Activated naive CD4-positive, alpha-beta T cell treated with anti-CD3 and anti-CD28 coated beads for 36 hours (primary cell): ENCODE measurements at places on chromosomes 4 and X.

DNA sequence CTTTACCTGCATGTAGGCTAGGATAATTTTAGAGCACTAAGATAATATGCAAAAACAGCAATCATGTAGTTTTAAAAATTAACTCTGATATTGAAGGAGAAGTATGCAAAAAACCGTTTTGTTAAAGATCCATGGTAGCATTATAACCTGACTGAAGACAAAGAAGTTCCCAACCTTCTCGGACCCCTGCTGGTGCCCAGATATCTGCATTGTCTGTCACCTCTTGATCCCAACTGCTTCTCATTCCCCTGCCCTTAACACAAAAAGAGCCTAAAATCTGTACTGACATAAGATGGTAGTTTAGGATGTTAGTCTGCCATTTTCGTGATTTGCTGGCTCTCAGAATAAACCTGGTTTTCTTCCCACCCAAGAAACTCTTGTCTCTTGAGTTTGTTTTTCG is 61.5 kb upstream of the UCP1 start:
- no peak overlapping the region for H3K4me3 ChIP-seq
- H3K27ac ChIP-seq = no peak overlapping the region
- no peak for DNase-seq
- no peaks in the 10 kb centered on the region for H3K36me3 ChIP-seq
- H3K27me3 ChIP-seq = no peaks in the 10 kb centered on the region

DNA sequence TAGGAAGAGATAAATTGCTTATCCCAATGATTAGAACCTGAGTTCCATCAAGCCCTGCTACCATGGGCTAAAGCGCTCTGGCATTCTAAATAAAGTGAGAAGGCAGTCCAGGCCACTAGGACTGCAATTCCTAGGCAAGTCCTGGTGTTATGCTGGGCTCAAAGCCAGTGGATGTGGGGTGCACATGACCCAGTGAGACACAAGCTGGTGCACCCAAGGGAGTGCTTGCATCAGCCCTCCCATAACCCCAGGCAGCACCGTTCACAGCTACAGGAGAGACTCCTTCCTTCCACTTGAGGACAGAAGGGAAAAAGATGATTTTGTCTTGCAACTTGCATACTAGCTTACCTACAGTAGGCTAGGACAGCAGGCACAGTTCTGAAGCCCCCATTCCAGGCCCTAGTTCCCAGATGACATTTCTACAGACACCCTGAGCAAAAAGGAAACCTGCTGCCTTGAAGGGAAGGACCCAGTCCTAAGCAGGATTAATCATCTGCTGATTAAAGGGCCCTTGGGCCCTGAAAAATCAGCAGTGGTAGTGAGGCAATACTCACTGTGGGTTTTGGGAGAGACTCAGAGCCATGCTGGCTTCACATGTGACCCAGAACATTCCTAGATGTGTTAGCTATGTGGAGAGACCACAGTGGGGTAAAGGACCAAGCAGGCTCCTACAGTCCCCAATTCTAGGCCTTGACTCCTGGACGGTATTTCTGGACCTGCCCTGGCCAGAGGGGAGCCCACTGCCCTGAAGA is 77.8 kb downstream of the KLHL13 start:
- H3K27ac ChIP-seq = no peak overlapping the region
- H3K4me3 ChIP-seq = no peak overlapping the region
- no peaks in the 10 kb centered on the region for H3K27me3 ChIP-seq
- DNase-seq = no peak

GRCh38 chr4:176546975-176547374 is 227.2 kb downstream of the SPCS3 start:
- H3K36me3 ChIP-seq = no peaks in the 10 kb centered on the region
- H3K27ac ChIP-seq = no peak overlapping the region
- no peak overlapping the region for H3K4me3 ChIP-seq
- no peak for DNase-seq

DNA sequence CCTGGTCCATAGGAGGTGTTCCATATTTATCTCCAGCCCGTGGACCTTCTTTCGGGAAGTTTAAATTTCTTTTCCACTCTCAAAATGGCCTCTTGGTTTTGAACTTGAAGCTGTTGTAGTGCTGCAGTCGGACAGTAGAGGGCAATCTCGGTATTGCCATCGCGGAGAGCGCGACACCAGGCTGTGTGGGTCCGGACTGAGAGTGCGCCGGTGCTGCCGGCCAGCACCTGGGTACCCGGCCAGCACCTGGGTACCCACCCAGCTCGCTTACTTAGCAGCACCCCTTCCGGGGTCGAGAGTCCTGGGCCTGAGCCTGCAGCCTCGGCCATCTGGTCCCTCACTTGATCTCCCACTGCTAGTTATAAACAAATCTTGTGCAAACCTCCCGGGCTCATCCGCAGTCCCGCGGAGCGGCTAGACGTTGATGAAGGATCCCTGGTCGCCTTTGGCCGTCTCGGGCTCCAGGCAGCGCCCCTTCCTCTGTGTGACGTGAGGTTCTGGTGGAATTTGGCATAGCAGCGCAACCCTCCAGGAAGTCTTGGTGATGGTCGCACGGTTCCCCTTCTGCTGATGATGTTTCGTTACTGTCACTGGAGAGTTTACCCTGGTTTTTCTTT is 18.0 kb downstream of the FAM9A start:
- peaks cover 2% of the 10 kb centered on the region for H3K4me1 ChIP-seq
- H3K36me3 ChIP-seq = no peaks in the 10 kb centered on the region
- peak; percentile 14 for DNase-seq
- no peak overlapping the region for H3K4me3 ChIP-seq

GRCh38 chrX:107542500-107542899 is 85.8 kb upstream of the PRPS1 start:
- no peaks in the 10 kb centered on the region for H3K4me1 ChIP-seq
- DNase-seq = no peak
- no peaks in the 10 kb centered on the region for H3K36me3 ChIP-seq

GRCh38 chr4:3310301-3311094 is 17.7 kb downstream of the RGS12 start:
- H3K36me3 ChIP-seq = no peaks in the 10 kb centered on the region
- no peak overlapping the region for H3K4me3 ChIP-seq
- no peak for DNase-seq
- no peak overlapping the region for H3K27ac ChIP-seq
- H3K27me3 ChIP-seq = no peaks in the 10 kb centered on the region

DNA sequence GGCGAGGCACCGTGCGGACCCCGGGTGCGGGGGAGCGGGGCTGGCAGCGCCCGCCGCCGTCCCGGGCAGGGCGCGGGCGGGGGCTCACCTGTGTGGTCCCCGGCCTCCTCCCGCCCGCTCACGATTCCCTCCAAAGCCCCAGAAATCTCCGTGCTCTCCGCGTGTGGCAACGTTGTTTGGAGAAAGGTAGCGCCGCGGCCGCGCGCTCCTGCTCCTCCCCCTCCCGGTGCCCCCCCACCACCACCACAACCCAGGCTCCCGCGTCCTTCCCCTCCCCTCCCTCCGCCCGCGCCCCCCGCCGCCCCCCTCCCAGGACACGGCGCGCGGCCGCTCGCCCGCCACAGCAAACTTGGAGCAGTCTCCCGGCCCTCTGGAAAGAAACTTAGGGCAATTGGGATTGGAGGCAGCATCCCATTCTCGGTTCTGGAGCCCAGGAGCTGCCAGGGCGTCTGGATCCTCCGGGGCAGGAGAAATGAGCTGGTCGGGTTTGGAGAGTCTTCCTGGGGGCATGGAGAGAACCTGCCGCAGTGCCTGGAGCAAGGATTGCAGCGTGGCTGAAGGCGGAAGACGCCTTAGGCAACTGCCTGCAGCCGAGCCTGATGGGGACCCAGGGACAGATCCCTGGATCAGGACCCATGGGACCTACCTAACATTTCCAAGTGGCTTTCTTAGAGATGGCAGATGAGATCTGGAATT is 855 bp downstream of the KLF3 start:
- peak overlapping the region; percentile 79 for H3K4me3 ChIP-seq
- peak overlapping the region; percentile 74 for H3K27ac ChIP-seq
- H3K27me3 ChIP-seq = no peaks in the 10 kb centered on the region
- peak; percentile 57 for DNase-seq
- peaks cover 10% of the 10 kb centered on the region for H3K36me3 ChIP-seq
